ENCODE measurements at places on chromosomes 5 and 9. TPM values are rescaled to one million over a fixed set of nuclear protein-coding genes. Genes with fewer than 3 reads are reported as not detected.

The FGD3 gene
- 14.7 TPM for total RNA-seq

The MEIKIN gene
- total RNA-seq = not detected

The ADRB2 gene
- 0.64 TPM for total RNA-seq

- no peak for DNase-seq
Observed at GRCh38 chr9:137454145-137454596, 5.0 kb downstream of the NSMF start.

- DNase-seq = no peak
Observed at GRCh38 chr9:130426883-130427282, 17.9 kb upstream of the ASS1 start.

GRCh38 chr5:115586525-115587146 is 15.6 kb downstream of the TICAM2 start:
- peak; percentile 51 for DNase-seq

DNA sequence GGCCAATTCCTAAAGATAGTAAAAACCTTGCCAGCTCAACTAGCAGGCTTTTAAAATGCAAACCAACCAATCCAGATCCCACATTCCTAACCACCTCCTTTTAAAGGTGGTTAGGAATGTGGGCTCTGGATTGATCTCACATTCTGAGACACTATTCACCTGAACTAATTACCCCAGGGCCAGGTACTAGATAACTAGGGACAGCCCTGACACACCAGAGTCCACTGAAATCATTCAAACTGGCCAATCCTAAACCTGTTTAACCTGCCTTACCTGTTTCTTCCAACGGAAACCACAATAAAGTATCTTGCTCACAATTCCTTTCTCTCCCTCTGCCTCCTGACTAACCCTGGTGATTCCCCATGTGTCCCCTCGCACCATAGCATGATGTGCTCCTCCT is 168.3 kb upstream of the DMAC1 start:
- DNase-seq = peak; percentile 67

DNA sequence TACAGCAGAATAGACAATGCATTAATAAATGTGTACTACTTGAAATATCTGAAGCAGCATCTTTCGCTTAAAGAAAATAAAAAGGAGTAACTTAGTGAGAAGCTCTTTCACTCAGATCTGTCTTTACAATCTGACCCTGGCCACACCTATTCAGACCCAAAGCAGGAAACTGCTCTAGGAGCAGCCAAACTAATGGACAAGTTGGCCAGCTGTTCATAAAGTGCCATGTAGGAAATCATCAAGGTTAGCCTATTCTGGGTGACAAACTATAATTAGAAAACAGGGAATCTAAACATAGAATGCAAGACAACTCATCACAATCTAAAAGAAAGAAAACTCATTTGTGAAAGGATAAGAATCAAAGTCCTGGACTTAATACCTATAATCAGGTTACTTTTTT is 101.3 kb downstream of the AGTPBP1 start:
- DNase-seq = no peak

DNA sequence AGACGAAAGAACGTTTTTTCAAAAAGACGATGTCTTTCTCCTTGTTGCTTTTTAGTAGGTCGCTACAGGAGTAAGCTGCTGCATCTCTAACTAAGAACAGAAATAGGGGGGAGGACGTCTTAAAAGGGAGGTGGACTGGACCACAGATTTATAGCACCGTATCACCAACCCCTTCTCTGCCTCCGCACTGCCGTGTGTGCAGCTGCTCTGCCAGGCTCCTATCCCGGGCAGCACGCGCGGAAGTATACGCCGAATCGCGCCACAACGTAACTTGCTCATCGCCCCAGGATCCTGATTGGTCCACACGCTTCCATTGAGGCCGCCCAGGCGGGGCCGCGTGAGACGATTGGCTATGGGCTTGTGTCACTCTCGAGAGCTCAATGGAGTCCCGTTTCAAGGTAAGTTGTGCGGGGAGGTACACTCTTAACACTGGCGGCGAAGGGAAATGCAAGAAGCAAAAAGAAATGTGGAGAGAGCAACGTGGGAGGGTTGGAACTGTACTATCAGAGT is at the start of gene ELAVL2:
Gene ELAVL2 (minus strand): TSS at position 121 of the 510 bp plus-strand sequence. CDS start 64,006 bp downstream, outside the sequence.
- DNase-seq = no peak

DNA sequence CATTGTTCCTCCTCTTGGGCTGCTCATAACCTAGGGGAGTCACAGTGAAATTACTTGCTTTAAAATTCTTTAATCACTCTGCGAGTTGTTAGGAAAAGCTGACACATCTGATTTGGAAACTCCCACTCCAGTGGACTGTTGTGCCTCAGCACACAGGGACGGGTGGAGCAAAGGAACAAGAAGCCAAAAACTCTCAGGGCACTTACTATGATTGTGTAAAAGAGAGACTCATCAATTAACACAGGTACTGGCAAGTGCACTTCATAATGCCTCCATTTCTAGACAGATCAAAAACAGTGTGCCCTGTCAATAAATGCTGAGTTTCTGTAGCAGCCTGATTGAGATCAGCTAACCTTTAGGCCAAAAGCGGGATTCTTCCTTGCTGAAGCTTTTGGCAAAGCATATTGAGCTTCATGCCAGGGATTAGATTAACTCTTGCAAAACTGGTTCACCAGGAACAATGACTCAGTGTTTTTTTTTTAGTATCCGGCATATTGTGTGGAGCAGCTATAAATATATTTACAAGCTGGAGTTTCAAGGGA is 55.9 kb downstream of the TMC1 start:
- DNase-seq = peak; percentile 93

GRCh38 chr5:181164076-181164952 is 16.9 kb downstream of the OR2V2 start:
- DNase-seq = no peak

DNA sequence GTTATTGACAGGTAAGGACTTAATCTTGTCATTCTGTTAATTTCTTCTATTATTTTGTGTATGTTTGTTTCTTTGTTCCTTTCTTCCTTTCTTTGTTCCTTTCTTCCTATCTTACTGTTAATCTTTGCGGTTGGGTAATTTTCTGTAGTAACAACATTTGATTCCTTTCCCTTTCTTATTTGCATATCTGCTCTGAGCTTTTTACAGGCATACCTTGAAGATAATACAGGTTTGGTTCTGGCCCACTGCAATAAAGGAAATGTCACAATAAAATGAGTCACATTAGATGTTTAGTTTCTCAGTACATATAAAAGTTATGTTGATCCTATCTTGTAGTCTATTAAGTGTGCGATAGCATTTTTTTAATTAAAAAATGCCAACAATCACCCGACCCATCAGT is 440.7 kb downstream of the NFIB start:
- DNase-seq = no peak

GRCh38 chr5:80959768-80960442 is at the start of gene RASGRF2:
RASGRF2 (plus strand) TSS chr5:80960363; CDS start chr5:80960739, 376 bp downstream.
- peak; percentile 77 for DNase-seq

GRCh38 chr9:24257726-24258125 is 288.0 kb downstream of the IZUMO3 start:
- no peak for DNase-seq

GRCh38 chr9:81268048-81268447 is 421.3 kb downstream of the TLE1 start:
- DNase-seq = no peak

GRCh38 chr9:70347046-70347445 is 67.4 kb downstream of the KLF9 start:
- no peak for DNase-seq

DNA sequence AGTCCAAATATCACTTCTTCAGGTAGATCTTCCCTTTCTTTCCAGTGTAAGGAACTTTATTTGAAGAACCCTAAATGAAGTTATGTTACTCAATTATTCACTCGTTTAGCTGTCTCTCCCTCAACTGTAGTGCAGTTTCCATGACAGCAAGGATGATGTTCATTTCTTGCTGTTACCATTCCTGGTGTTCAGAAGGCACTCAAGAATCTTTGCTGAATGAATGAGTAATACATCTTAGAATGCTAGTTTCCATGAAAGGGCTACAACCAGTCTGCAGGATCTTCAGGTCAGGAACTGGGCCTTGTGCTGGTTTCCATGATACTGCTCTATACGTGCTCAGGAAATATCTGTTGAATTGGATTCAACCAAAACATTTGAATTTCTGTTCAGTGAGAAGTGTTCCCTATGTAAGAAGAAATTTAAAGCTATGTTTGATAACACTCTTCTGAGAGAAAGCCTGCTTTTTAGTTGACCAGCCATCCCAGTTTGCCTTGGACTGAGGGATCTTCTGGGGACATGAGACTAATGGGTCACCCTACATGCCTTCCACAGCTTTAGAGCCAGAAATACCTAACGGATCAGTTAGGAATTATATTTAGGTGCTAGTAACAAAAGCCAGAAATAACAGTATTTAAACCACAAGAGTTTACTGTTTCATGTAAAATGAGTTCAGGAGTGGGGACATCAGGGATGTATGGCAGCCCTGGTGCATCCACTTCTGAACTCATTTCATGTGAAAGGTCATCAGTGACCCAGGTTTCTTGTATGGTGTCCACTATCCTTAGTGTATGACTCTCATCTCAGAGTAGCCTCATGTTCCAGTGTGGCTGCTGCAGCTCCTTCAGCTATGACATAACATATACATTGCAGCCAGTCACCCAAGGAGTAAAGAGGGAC is 500.1 kb upstream of the SGCD start:
- no peak for DNase-seq

DNA sequence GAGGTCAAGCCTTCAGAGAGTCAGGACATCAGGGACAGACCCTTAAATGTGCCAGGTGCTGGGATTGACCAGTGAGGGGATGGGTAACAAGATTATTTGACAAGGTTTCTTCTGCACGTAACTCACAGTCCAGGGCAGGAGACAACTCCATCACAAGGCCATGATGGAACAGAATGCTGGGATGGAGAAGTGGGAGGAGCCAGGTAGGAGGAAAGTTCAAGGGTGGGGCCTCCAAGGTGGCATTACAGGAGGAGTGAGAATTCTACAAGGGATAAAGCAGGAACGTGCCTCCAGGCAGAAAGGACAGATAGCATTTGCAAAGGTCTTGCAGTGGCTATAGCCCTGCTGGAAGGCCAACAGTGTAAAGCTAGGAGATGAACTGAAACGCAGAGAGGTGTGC is 102.2 kb downstream of the FGF18 start:
- DNase-seq = peak; percentile 7

DNA sequence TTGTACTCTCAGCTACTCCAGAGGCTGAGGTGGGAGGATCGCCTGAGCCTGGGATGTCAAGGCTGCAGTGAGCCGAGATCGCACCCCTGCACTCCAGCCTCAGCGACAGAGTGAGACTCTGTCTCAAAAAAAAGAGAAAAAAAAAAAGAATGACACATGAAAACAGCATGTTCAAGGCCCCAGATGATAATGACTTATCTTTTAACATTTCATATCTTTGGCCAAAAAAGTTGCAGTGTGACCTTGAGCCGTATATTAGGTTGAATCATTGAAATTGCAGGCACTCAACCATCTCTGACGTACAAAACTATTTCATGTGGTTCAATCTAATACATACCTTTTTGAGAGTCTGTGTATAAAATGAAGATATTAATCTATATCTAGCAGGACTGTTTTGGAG is 79.1 kb upstream of the CPEB4 start:
- DNase-seq = no peak

DNA sequence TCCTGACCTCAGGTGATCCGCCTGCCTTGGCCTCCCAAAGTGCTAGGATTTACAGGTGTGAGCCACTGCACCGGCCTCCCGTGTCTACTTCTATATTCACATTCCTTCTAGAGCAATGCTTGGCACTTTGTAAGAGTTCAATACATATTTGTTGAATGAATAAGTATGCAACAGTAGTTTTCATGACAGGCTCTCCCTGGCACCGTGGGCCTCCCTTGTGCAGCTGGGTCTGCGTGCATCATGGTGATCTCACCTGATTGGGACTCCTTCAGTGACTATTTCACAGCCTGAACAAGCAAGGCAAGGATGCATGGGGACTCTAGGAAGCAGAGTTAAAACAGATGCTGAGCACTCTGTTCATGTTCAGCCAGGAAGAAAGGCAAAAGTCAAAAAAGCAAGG is 6.8 kb upstream of the ZBTB34 start:
- no peak for DNase-seq

- DNase-seq = peak; percentile 72
Observed at GRCh38 chr9:134689321-134690181, 47.9 kb downstream of the COL5A1 start.

Data from HT-29 (cell line).